CD8-positive, alpha-beta T cell (primary cell): ENCODE measurements at places on chromosomes 5 and 9.

DNA sequence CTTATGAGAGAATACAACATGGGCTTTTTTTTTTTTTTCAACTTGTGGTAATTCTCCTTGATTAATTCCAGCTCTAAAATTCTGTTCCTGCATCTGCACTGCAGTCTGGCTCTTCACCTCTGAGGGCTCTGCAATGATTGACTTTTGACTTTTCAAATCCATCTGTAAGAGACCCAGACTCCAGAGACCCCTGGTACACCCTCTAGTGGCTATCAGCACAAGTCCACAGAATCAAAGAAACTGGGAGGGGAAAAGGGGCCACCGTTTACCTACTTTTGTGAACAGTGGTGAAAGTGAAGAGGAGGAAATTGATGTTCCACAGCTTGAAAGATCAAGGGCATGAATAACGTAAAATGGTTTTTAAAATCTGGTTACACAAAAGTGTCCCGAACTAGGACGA lies 151.6 kb downstream of the SLIT3 start:
- DNase-seq = no peak

DNA sequence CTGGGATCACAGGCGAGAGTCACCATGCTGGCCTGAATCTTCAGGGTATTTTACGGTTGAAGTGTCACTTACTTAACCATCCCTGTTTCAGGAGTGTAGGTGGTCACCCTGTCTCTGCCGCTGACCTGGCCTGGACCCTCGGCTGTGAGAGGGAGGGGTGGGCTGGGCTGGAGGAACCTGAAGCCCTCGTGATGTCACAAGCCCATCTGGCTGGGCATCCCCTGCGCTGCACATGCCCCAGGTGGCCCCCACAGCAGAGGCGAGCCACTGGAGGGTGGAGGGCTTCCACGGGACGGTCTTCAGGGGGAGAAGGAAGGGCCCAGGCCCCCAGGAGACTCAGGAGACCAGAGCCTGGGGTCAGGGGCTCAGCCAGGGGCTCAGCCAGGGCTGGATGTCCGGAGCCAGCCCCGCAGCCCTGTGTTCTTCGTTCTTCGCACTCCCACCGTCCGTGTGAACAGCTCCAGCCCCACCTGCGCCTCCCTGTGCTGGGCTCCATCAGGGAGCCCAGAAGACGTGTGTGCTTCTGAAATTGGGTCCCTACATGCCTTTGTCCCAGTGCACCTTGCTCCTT lies 7.6 kb upstream of the AHRR start:
- DNase-seq = no peak

DNA sequence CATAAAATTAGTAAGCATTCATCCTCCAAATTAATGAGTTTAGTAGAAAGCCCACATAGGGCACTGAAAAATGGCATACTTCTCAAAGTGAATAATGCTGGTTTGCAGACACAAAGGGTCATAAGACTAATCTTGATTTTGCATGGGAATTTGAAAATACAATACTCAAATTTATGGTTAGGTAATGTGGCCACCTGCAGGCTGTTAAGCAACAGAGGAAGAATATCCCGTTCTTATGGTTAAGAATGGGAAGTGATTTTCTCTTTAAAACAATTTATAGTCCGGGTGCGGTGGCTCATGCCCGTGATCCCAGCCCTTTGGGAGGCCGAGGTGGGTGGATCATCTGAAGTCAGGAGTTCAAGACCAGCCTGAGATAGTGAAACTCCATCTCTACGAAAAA lies 9.4 kb upstream of the PLCXD3 start:
- no peak for DNase-seq

- no peak for DNase-seq
These were observed 82.1 kb upstream of the PITX1 start for GRCh38 chr5:135116160-135116561.

- no peak for DNase-seq
These were observed 33.0 kb downstream of the TBCA start for GRCh38 chr5:77743181-77743580.

- DNase-seq = no peak
These were observed 261.5 kb downstream of the FANCC start for GRCh38 chr9:95055851-95056551.

GRCh38 chr9:94861589-94862272 lies 135.2 kb downstream of the AOPEP start:
- no peak for DNase-seq

- no peak for DNase-seq
These were observed 33.9 kb downstream of the HACD4 start for GRCh38 chr9:20997503-20998076.

DNA sequence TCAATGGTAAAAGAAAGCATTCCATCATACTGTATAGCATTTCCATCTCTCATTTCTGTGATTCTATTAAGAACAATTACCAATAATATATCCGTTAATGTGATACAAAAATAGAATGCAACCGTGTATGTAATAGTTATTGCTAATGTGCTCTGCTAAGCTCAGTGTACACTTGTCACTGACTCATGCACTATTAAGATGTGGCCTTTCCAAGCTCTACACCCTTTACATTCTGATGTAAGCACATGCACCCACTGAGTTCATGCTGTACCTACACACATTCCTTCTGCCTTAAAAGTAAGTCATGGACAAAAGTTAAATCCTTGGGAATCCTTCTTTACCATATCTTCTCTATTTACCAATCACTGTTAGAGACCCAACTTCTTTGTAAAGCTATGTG lies 319.1 kb downstream of the ZSWIM6 start:
- DNase-seq = no peak

- DNase-seq = no peak
These were observed 268.6 kb upstream of the CLINT1 start for GRCh38 chr5:158127536-158127935.

DNA sequence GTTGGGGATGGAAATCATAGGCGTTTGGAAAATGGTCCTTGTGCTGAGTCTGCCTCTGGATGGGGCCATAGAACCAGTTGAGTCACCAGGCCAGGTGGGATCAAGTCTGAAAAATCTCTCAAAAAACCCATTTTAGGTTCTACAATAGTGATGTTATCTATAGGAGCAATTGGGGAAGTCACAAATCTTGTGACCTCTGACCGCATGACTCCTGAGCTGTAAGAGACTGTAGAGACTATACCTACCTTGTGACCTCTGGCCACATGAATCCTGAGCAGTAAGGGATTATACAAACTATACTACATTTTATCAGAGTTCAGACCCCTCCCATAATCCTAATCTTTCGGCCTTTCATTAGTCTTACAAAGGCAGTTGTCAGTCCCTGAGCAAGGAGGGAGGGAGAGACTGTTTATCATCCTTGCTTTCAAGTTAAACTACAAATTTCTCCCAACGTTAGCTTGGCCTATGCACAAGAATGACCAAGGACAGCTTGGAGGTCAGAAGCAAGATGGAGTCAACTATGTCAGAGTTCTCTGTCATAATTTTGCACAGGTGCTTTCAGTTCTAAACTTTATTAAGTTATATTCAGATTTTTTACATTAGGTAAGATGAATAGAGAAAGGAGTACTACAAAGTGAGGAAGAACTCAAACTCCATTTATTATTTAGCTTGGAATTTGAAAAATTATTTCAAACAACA lies 11.5 kb upstream of the JMY start:
- no peak for DNase-seq

DNA sequence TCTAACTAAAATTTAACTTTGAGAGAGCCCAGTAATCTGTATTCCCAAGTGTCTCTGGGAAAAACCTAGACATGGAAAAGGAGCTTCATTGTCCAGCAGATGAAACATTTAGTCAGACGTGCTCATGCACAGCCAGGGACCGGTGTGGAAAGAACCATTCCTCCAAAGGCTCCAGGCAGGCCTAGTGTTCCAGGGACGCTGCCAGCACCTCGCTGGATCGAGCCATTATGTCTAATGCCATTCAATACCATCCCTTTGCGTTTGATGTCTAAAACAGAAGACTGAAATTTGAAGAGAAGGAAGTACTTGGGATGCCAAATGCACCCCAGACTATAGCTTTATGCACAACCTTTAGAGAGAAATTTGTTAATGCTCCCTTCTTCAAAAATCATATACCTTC lies 1.4 kb upstream of the CHSY3 start:
- DNase-seq = no peak

DNA sequence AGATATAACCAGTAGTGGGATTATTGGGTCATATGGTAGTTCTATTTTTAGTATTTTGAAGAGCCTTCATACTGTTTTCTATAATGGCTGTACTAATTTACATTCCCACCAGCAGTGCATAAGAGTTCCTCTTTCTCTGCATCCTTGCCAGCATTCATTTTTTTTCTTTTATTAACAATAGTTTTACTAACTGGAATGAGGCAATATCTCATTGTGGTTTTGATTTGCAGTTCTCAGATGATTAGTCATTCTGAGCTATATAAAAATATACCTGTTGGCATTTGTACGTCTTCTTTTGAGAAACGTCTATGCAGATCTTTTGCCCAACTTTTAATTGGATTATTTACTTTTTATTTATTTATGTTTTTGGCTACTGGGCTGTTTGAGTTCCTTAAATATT lies 1579.3 kb upstream of the CDH6 start:
- no peak for DNase-seq

DNA sequence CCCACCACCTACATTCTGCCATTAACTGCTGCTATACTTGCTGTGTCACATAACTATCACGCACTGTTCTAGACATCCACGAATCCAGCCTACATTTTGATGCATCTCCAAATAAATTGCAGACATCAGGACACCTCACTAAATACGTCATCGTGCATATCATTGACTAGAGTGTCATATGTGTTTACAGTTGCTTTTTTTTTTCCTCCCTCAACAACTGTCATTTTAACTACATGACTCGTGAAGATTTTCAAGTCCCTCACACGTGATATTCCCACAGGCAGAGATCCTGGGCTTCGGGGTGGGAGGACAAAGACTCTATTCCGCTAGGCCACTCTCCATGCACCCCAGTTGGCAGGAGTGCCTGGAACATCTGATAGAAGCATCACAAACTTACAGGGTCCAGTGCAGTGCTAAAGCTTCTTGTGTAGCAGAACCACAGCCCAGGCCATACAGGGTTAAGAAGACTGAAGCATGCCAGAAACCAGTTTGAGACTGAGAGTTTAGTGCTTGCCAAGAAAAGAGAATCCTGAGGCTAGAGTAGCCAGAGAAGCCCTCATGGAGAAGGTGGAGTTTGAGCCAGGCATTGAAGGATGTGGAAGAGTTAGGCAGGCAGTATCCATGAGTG lies 1.1 kb downstream of the PCYOX1L start:
- DNase-seq = no peak

DNA sequence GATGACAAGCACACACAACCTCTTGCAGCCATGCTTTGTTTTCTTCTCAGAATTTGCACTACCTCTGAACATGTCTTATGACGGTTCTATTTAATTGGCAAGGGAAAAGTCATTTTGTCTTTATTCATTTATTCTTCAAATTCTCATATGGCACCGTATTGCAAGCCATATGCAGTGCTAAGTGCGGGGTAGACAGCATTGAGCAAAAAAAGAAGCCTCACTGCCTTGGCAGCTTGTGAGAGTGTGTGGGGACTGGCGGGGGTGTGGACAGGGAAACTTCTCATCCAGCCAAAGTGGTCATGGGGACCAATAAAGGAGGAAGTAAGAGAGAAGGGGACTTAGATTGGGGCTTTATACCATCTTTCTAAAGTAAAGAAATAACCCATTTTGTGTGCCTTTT lies 160.0 kb downstream of the CDH12 start:
- no peak for DNase-seq

GRCh38 chr9:122904466-122904822 lies 715 bp downstream of the RC3H2 start:
- DNase-seq = peak; percentile 15

GRCh38 chr5:68251386-68251785 lies 35.8 kb downstream of the PIK3R1 start:
- DNase-seq = peak; percentile 55

DNA sequence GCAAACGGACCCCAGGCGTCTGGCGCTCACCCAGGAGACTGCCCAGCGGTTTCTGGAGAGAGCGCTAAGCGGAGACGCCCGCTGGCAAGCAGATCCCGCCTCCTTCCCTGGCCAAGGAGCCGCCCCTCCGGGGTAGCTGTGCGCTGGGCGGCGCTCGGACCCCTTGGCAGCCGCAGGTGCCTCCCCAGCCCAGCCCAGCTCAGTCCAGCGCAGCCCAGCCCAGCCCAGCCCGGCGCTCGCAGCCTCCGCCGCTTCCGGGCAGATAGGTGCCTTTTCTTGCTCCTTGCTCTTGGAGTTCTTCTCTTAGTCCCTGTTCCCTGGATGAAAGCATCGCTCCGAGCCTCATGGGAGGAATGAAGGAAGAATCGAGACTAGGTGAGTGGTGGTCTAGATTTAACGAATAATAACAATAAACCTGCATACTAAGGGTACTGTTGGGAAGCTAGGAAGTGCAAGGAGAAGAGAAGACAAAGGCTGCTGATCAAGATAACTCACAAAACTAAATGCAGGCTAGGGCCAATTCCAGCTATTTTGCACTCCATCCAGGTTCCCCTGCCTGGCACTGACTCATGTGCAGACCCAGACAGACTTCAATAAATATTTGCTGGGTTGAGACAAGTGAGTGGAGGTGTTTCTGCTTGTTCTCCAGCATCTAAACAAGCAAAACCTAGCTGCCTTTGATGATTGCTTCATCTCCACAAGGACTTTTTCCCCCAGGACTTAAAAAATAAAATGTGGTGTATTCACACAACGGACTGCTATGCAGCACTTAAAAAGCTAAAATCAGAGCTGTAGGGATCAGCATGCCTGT lies at the start of gene STK32A:
STK32A (plus strand) TSS at position 202 of the 811 bp plus-strand sequence. CDS start 4,609 bp downstream, outside the sequence.
- no peak for DNase-seq

DNA sequence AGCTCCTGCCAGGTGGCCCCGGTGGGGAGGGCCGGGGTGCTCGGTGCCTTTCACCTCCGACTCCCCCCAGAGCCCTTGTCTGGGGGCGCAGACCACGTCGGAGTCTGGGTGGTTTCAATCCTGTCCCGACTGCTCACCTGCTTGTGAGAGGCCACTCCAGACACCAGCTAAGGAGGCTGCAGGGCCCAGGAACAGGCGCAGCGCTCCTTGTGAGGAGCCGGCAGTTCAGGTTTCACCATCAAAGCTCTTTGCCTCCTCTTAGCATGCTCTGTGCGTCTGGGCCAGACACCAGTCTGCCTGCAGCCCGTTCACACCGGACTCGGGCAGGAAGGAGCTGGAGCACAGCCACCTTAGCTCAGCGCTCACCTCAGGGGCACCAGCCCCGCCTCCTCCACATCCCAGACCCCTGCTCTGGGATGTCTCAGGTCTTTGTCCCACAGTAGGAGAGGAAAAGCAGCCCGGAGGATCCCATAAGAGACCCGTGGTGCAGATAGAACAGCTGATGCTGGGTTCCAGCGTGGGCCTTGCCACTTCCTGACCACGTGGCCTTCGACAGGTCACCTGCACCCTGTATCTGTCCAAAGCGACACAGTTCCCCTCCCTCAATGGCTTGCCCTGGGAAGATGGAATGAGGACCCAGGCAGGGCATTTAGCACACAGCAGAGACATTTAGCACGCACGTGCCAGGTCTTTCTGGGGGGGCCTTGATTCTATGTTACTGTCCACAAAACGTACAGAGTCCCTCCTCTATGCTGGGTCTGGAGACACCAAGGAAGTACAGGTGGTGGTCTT lies 106.2 kb upstream of the LMX1B start:
- DNase-seq = no peak

- DNase-seq = no peak
These were observed 316.1 kb downstream of the TLE1 start for GRCh38 chr9:81373294-81373693.
